ENCODE measurements at places on chromosomes 6 and 20. TPM values are rescaled to one million over a fixed set of nuclear protein-coding genes. Genes with fewer than 3 reads are reported as not detected.

Gene DLL1
- total RNA-seq: 0.86 TPM

Gene PDYN
- total RNA-seq: not detected

Gene C20orf144
- total RNA-seq: 0.63 TPM

Gene TNFRSF21
- 2.9 TPM for total RNA-seq

Gene KHDC1
- 0.13 TPM for total RNA-seq

DNA sequence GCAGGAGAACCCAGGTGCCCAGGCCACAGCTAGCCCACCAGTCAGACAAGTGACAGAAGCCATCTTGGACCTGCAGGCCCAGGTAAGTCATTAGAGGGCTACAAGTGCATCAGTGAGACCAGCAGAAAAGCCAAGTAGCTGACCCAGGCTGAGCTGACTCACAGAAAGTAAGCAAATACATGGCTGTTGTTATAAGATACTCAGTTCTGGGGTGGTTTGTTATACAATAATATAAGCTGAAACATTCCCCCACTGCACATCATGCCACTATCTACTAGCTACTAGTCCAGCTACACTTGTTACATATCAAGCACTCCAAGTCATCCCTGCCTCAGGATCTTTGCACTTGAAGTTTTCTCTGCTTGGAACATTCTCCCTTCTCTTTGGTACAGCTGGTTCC is 10.0 kb downstream of the DYNLT2 start:
- no peaks in the 10 kb centered on the region for H3K4me1 ChIP-seq
- H3K36me3 ChIP-seq: no peaks in the 10 kb centered on the region
- no peak overlapping the region for H3K27ac ChIP-seq
- DNase-seq: no peak
- no peak overlapping the region for H3K4me3 ChIP-seq
- H3K27me3 ChIP-seq: no peaks in the 10 kb centered on the region

- H3K4me3 ChIP-seq: no peak overlapping the region
- H3K4me1 ChIP-seq: peaks cover 5% of the 10 kb centered on the region
These were observed 101.2 kb downstream of the SNAP25 start for GRCh38 chr20:10319855-10320254.

GRCh38 chr6:107632381-107633136 is 142.6 kb downstream of the SOBP start:
- no peak overlapping the region for H3K27ac ChIP-seq
- H3K4me3 ChIP-seq: no peak overlapping the region
- H3K36me3 ChIP-seq: no peaks in the 10 kb centered on the region
- H3K4me1 ChIP-seq: no peaks in the 10 kb centered on the region
- no peaks in the 10 kb centered on the region for H3K27me3 ChIP-seq

DNA sequence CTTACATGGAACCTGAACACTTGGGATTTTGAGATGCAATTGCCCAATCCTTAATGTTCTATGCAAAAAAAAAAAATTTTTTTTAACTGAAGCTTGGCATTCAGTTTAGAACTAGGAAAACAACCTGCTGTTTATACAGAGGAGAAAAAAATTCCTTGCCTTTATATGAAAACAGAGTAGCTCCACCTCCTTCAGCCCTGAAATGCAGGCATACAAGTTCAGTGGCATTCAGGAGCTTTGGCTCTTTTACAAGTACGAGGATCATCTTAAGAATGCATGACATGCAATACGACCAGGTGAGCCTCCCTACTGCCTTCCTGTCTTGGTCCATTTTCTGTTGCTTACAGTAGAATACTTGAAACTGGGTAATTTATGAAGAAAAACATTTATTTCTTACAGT is 20.4 kb downstream of the PAX1 start:
- no peaks in the 10 kb centered on the region for H3K27me3 ChIP-seq
- no peaks in the 10 kb centered on the region for H3K4me1 ChIP-seq
- no peaks in the 10 kb centered on the region for H3K36me3 ChIP-seq
- H3K4me3 ChIP-seq: no peak overlapping the region
- DNase-seq: no peak

GRCh38 chr6:26651133-26651781 is 8.3 kb downstream of the ZNF322 start:
- DNase-seq: no peak

DNA sequence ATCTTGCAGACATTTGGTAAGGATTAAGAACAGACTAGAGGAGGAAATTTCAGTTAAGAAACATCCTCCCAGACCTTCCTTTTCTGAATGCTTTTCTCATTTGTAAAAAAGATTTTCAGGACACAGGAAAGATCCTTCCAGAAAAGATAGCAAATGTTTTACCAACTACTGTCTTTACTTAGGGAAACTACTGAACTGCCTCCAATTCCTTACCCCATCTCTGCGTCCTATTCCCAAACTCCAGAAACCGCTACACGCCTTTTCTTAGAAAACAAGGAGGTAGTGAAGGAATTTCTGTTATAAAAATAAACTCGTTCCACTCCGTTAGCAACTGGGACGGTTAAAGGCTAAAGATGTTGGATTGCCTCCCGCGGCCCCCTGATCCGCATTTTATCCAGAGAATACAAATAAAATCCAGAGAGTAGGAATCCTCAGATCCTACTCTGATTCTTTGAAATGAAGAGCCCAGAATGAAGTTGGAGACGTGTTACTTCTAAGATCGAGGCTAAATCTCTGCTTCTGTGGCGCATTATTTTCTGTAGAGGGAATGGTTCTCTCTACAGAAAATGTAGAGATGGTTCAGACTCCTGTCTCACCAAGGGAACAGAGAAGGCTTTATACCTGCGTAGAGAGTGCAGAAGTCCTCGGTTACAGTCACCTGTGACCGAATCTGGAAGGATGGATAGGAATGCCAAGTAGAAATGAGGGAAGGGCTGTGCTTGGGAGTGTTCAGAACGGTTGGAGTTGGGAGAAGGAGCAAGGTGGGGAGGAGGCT is 133.0 kb downstream of the GPX5 start:
- peak overlapping the region; percentile 82 for H3K4me3 ChIP-seq
- peaks cover 13% of the 10 kb centered on the region for H3K27me3 ChIP-seq
- DNase-seq: peak; percentile 28

GRCh38 chr6:137983269-137983668 is 116.2 kb downstream of the TNFAIP3 start:
- H3K27ac ChIP-seq: no peak overlapping the region
- H3K4me3 ChIP-seq: no peak overlapping the region
- no peak for DNase-seq
- no peaks in the 10 kb centered on the region for H3K36me3 ChIP-seq

DNA sequence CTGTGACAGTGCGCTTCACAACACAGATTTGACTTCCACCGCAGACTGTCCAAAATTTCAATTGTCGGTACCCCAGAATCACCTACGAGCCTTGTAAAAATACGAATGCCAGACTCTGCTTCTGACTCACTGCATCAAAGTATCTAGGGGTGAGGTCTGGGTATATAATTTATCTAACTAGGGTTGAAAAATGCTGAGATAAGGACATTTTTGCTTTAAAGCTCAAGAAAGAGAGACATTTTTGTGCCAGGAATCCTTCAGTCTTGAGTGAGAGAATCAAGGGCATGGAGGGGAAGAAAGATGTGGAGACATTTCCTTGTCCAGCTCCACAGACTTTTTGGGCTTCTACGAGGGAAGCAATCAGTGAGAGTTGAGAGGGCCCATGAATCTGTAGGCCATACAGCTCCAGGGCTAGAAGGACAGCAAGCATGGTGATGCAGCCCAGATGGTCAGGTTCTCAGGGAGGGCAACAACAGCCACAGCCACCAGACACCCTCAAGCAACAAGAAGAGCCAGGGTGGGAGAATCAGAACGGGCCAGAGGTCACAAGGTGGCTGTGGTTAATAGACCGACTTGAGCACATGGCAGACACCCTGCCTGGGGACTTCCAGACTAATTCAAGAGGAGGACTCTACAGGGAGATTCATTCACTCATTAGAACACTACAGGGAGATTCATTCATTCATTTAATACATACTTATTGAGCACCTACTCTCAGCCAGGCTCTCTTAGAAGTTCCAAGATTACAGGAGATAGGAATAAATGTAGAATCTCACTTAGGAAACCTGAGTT is 211.1 kb upstream of the PRDM1 start:
- H3K36me3 ChIP-seq: no peaks in the 10 kb centered on the region
- H3K27me3 ChIP-seq: no peaks in the 10 kb centered on the region
- no peak overlapping the region for H3K27ac ChIP-seq
- H3K4me1 ChIP-seq: no peaks in the 10 kb centered on the region

All from GM23248 (cell line).